Stimulated activated CD4-positive, alpha-beta T cell treated with anti-CD3 and anti-CD28 coated beads, Interleukin-2, amount 100 ng/mL, for 48 hours (primary cell): ENCODE measurements at places on chromosomes 12 and 14.

- no peak for DNase-seq
Measured at GRCh38 chr14:55477680-55478079, 37.3 kb upstream of the TBPL2 start.

DNA sequence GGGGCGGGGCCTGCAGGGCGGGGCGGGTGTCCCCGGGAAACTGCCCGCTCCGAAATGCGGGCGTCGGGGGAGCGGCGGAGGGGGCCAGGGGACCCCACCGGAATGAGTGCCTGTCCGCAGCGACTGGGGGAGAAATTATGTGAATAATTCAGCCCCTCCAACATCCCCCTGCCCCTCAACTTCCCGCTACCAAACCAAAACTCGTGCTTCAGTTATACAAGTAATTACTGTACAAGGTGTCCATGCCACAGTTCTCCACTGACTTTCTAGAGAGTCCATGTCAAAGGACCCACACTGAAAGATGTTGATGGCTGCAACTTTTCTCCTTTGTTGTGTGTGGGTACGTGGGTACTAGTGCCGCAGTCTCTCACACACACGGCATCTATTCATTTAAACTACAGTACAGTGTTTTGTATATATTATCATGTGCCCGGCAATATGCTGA is 414 bp upstream of the CDK17 start:
- DNase-seq, result no peak

DNA sequence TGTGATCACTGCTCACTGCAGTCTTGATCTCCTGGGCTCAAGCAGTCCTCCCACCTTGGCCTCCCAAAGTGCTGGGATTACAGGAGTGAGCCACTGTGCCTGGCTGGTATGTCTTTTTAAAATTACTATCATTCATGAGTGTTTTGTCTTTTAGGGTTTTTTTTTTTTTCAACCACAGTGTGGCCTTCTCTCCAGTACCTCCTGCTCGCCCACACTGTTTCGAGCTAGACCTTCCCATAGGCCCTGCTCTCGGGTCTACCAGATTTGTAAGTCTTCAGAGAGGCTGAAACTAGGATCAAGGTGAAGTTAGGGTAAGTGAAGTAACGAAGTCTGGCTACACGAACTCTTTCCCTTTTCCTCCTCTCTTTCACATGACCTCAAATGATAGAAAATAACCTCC is 1.5 kb downstream of the BIN2 start:
- no peak for DNase-seq

DNA sequence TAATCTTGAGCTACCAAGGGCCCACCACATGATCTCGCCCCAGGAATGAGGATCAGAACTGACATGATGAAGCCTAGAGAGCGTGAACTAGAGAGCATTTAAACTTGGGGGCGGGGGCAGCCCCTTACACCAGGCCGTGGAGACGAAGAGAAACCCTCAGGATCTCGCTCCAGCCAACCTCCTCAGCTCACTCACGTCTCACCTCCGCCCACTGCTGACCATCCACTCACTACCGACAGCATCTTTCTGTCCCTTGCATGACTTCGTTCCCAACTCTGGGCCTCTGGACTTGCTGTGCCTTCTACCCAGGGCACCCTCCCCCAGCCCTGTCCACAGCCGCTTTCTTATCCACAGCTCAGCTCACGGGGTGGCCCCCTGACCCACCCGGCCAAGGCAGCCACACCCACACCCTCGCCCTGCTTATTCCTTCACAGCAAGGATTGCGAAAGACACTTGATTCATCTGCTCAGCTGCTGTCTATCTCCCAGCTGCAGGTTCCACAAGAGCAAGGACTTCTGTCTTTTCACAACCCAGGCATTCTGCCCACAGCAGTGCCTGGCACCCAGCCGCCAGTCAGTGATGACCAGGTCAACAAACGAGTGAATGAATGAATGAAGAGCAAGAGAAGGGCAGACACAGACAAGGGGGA is 6.4 kb downstream of the STX2 start:
- no peak for DNase-seq

GRCh38 chr12:25764892-25765291 is 193.6 kb upstream of the RASSF8 start:
- DNase-seq, result no peak

- DNase-seq, result no peak
Measured at GRCh38 chr14:89267163-89267562, 149.9 kb downstream of the FOXN3 start.

GRCh38 chr14:81433378-81433777 is 33.3 kb upstream of the STON2 start:
- no peak for DNase-seq

GRCh38 chr14:102283631-102284129 is 21.3 kb downstream of the MOK start:
- no peak for DNase-seq

GRCh38 chr14:104689881-104690711 is 678 bp downstream of the INF2 start:
- no peak for DNase-seq

DNA sequence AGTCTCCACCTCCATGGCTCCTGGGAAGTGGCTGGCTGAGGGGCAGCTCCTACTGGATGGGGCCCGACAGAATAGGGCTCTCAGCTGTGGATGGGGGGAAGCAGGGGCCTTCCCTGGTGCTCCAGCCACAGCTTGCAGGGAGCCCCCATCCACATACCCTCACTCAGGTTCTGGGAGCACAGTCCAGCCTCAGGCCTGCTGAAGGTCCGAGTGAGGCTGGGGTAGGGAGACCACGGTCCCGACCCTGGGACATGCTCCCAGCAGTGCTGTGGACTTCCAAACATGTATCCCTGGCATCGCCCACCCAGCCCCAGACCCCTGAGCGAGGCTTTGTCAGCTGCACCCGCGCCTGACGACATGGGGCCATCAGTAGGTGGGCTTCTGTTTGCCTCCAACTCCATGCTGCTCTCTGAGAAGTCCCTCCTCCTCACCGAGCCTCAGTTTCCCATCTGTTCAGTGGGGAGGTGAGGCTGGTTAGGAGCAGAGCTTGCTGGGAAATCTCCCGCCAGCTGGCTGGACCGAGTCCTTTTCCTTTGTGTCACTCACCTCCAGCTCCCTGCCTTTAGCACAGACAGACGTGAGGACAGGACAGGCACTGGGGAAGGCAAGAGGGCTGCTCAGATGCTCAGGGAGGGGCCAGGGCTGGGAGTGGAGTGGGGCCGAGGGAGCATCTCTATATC is 9.1 kb upstream of the ATG101 start:
- no peak for DNase-seq

- DNase-seq, result no peak
Measured at GRCh38 chr12:70828351-70828750, 92.2 kb downstream of the PTPRR start.

DNA sequence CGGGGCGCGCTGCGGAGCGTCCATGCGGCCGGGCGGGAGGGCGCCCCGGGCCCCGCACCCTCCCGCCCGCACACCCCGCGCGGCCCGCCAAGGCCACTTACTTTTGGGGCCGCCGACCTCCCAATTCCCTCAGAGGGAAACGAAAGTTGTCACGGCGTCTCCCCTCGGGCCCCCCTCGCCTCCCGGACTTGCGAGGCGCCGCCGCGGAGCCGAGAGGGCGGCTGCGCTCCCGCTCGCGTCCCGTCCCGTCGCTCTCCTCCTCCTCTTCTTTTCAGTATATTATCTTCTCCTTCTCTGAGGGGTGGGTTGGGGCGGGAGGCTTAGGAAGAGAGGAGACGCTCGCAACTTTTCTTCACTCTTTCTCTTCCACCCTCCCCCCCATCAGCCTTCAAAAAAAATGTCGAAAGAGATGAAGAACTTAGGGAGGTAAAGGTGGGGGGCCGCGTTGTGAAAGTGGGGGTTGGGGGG is 613 bp downstream of the DUSP16 start:
- no peak for DNase-seq

DNA sequence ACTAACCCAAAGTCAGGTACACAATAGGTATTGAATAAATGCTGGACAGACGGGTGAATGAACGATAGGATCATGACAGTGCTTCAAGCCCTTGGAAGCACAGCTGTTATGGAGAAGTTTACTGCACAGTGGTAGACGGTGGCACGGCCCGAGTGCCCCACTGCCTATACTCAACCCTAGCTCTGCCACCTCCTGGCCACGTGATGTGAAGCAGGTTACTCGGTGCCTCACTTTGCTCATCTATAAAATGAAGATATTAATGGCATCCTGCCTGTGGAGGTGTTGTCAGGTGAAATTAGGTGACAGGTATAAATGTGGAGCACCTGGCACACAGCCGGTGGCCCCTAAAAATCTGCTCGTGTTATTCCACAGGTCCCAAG is 5.8 kb downstream of the ASB2 start:
- no peak for DNase-seq

- DNase-seq, result no peak
Measured at GRCh38 chr12:92226961-92227360, 81.3 kb upstream of the BTG1 start.

DNA sequence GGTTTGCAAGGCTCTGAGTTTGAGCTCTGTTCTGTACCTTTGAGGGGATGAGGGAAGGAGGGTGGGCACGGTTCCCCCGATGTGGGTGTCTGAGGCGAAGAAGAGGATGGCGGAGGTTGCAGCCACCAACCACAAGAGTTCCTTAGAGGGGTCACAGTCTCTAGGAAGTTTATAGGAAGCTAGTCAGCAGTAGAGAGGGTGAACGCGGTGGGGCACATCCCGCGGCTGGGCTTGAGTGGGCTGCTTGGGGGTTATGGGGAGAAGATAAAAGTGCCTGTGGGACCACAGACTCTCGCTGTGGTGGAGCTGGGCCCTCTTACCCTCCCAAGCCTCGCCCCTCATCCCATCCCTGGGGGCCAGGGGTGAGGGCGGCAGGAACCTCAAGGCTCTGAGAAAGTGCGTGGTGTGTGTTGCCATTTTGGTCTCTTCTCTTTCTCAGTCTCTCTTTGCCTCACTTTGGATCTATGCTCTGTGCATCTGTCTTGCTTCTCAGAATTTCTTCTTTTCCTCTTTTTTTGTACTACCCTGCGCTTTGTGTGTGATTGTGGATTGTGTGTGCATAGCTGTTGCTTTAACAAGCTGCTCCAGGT is 2.7 kb downstream of the CD4 start:
- no peak for DNase-seq
